ENCODE measurements at places on chromosomes 12 and 14.

DNA sequence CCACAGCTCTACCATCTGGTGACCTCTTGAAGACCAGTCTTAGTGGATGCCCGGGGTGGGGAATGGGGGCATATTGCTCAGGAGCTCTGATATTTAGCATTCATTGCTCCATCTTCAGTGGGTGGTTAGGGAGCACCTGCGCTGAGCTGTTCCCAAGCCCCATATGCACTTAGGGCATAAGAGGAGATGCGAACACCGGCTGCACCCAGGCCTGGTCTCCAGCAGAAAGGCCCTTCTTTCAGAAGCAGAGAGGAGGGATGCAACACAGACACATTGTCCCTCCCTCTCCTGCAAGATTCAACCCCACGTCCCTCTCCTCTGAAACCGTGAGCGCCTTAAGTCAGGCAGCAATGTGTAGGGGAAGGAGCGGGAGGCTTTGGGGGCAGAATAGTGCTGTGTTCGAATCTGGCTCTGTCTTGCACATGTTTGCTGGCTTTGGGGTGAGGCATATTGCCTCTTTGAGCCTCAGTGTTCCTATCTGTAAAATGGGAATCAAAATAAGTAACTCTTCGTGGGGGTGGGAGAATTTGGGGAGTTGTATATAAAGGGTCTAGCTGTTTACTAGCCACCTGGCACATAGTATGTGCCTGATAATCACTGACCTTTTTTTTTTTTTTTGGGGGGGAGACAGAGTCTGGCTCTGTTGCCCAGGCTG is 87.7 kb downstream of the FOXN4 start:
- no peak for DNase-seq

DNA sequence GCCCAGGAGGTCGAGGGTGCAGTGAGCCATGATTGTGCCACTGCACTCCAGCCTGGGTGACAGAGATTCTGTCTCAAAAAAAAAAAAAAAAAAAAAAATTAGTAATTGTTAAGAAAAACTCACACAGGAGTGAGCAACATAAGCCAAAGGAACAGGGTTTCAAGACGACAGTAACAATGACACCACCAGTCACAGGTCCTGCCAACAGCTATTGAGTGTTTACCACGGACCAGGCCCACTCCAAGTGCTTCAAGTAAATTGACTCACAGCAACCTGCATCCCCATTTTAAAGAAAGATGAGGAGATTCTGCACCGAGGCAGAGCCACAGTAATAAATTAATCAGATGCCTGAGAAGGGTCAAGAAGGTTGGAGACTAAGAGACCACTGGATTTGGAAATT is 194.5 kb downstream of the DPF3 start:
- DNase-seq = no peak

DNA sequence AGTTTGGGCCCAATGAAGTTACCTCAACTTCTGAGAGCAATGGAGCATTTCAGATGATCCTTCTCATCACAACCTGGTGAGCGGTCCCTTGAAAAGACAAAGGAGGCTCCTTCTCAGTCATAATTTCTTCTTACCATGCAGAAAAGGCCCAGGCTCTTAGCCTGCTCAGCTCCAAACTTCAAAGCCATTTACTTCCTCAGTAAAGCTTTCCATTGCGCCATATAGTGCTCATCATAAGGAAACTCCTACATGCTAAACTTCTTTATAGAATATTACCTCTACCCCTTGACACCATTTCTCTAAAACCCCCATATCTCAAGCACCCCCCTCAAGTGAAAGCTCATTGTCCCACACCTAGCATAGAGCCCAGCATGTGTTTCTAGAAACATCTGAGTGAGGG is 127.1 kb downstream of the GTF2A1 start:
- DNase-seq = no peak

- no peak for DNase-seq
These were observed 86.3 kb downstream of the LRP6 start for GRCh38 chr12:12180575-12180974.
